ENCODE measurements at places on chromosomes 5 and 9.

GRCh38 chr9:9817176-9817575 is 795.6 kb downstream of the PTPRD start:
- no peak for DNase-seq

GRCh38 chr9:103444176-103444575 is 449.0 kb downstream of the CYLC2 start:
- DNase-seq, result no peak

- peak; percentile 32 for DNase-seq
Measured at GRCh38 chr5:168086104-168086610, 205.3 kb upstream of the WWC1 start.

DNA sequence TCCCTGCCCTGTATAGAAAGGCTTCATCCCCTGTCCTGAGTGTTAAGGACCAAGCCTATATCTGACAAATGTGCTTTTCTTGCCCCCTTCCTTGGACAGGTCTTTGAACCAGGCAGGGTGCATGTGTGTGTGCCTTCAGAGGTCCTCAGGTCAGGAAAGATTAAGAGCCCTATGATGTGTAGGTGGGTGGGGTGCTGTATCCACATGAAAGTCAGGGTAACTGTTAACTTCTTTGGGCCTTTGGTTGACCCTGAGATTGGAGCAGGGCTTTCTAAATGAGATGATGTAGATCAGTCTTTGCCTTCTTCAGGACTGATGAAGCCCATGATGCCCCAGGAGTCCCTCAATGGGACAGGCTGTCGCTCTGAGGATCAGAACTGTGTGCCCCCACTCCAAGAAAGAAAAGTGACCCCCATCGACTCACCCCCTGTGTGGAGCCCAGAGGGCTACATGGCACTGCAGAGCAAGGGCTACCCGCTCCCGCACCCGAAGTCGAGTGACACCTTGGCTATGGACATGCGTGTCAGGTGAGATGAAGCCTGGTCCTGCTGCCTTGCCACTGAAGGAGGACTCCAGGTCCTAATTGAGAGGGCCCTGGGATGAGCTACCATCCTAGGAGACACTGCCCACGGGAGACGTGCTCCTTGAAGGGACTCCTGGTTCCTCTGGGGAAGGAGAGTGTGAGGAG is 29.4 kb upstream of the POMT1 start:
- DNase-seq, result no peak

- no peak for DNase-seq
Measured at GRCh38 chr9:126638571-126639132, 24.9 kb downstream of the LMX1B start.

DNA sequence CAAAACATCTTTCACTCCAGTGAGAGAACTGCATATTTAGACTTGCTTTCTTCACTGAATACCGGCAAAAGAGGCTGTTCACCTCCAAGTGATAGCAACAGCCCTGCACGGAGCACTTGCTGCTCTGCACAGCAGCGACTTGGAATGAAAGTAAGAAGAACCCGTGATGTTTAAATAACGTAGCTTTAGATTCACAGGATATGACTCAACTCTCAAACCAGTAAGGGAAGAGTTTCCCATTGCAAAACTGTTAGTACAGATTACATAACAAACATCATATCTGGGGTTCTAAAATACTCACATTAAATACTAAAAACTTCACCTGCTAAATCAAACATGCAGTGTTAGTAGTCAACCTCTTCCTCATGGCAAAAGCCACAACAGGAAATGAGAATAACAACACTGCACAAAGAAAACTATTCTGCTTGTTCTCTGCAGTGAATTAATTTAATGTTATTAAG is 203.4 kb downstream of the MCTP1 start:
- no peak for DNase-seq

DNA sequence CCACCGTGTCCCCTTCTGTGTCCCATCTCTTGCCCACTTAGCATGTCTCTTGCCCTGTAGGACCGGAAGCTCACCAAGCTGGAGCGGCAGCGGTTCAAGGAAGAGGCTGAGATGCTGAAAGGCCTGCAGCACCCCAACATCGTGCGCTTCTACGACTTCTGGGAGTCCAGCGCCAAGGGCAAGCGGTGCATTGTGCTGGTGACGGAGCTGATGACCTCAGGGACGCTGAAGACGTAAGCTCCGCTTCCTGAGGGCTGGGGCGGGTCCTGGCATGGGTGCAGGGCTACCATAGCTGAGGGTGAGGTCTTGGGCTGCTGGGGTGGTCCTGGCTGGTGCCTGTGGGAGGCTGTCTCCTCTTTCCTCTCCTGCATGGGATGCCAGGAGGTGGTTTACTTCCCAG is 45.7 kb downstream of the WNK2 start:
- no peak for DNase-seq

- DNase-seq, result no peak
Measured at GRCh38 chr5:9054322-9054721, 491.6 kb downstream of the SEMA5A start.

DNA sequence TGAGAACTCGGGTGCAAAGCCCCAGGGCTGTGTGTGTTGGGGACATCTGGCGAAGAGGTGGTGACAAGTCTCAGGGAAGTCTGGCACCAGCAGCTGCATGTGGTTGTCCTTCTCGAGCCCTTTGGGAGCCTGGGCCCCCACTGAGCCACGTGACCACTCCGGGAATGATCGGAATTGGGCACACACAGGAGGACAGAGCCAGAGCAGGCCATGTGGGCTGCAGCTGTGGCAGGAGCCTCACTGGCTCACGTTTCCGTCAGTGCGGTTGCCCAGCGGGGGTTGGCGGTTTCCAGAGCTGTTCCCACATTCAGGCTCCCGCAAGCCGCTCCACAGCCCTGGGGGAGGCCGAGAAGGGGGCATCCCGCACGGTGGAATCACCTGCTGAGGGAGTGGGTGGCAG is 6.8 kb upstream of the CEL start:
- DNase-seq, result no peak

- DNase-seq, result no peak
Measured at GRCh38 chr9:128072144-128073021, 4.4 kb downstream of the SLC25A25 start.

DNA sequence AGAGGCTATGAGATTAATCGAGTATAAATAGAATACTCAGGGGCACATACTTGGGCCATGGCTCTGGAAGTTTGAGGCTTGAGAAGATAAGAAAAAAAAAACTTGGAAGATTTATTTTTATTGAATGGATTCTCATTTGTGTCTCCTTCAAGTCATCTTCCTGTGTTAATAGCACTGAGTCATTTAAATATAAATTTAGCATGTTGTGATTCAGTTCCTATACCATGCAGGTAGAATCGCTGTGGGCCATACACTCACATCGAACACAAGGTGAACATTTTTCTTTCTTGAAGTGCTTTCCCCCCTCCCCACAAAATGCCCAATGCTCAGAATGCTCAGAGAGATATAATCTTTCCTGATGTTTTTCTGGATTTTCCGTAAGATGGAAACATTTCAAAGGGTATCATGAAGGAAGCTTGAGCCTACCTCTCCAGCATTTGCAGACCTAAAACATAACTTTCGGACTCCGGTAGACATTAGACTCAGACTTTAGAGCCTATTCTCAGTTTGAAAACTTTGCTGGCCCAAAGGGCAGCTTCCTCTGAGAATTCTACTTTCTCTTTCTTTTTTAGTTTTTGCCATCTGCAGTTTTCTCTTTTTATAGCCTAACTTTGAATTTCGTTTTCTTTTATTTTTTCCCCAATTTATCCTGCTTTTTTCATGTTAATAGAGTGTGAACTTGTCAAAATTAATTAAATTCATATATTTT is 737.6 kb upstream of the NUDT12 start:
- DNase-seq, result no peak

- DNase-seq, result no peak
Measured at GRCh38 chr5:84379749-84380148, 4.9 kb downstream of the EDIL3 start.

- no peak for DNase-seq
Measured at GRCh38 chr9:92385001-92385400, 19.4 kb downstream of the OGN start.

GRCh38 chr5:111537141-111538024 is 25.0 kb upstream of the STARD4 start:
- no peak for DNase-seq

DNA sequence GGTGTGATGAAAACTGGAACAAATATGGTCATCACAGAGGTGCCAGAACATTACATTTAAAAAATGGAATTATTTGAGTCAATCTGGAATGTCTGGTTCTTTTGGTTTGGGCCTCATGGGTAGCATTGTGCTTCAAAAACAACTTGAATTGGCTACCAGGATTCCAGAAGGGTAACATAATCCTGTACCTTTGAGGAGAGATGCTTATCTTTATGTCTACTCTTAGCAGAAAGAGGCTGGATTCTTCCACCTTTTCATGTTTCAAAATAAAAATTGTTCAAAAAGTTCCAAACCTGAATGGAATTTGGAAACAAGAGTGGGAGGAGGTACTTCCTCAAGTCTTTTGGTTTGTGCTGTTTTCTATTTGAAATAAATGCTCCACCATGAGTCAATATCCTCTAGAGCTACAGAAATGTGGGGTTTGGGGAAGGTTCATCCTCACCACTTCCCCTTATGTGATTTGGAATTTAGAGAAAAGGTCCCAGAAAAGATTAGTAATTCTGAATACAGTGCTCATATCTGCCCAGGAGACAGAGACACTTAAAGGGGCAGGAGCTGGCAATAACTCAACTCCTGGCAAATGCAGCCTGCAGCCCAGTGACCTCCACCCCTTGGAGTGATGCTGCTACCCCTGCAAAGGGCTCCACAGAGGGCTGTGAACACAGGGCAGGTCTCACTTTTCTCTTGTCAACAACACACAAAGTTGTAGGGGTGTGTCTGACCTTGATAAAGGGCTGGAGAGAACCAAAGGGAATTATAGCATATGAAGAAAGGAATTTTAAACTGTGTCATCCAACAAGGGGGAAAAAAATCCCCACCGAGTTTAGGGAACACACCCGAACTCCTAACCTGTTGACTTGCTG is 272.8 kb downstream of the CWC27 start:
- DNase-seq, result no peak

DNA sequence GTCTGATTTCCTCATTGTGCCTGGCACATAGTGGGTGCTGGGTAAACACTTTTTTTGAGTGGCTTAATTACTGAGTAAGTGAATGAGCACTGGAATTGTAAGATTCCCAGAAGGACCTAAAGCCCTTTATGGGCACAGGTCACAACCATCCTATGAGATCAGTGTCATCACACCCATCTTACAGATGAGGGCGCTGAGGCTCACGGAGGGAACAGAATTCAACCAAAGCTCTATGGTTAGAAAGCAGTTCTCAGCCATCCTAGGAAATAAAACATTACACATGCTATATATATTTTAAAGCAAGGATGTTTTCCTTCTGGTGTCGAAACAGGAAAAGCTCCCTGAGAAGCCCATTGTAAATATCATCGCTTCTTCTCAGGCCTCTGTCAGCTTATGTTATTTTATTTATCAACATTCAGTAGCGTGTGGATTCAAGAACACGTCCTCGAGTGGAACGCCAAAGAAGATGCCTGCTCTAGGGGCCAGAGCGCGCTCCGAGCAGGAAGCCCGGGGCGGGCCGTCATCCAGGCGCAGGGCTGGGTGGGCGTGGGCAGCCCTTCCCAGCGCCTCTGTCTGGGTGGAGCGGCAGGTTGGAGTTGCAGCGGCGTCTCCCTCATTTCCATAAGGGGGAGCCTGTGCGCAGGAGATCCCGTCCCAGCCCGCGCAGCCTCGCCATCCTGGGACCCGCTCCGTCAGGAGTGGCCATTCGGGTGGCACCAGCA is 155.8 kb upstream of the SMIM23 start:
- DNase-seq, result peak; percentile 63

DNA sequence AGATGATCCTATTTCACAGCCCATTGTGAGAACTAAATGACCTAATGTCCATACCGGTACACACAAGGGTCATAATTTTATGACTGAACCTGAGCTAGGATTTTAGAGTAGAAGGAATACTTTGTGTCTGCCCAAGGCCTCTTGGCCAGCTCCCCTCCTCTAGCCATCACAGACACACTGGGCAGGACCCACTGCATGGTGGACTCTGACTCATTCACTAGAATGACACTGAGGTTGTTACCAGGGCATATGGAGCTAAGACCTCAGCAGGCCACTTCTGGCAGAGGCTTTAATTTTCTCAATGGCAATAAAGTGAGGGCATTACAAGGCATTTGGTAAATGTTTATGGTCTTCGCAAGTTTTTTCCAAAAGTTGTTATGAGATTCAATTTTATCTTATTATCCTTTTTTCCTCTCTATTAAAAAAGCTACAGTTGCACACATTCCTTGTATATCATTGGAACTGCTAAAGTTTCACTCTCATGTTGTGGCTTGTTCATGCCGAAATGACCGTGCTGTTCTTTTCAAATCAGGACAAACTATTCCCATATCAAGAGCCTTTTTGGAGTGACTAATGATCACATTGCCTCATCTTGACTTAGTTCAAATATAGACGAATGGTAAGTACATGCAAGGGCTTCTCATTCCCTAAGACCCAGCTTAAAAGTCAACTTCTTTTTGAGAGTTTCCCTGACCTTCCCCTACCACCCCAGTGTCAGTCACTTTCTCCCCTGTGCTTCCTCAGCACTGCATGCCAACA is 595.7 kb downstream of the ACTL7B start:
- no peak for DNase-seq

GRCh38 chr9:76701441-76702039 is 62.7 kb upstream of the PCA3 start:
- DNase-seq, result no peak

DNA sequence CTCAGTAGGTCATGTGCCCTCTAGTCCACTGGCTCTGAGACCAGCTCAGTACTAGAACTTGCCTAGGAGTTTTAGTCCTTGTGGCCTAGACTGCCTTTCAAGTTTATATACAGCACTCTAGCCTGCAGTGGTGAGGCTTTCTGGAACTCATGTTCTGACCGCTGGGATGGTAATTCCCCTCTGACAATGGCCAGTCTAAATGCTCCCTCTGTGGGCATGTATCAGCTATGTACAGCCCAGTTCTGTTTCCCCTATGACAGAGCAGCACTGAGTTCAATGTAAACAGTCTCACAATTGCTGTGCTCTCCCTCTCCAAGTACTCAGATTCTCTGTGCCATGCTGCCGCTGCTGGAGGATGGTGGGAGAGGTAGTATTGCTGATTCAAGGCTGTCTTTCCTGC is 68.6 kb upstream of the SLC27A6 start:
- DNase-seq, result no peak

Data from HuH-7.5 (cell line).